Suppressor macrophage treated with lipopolysaccharide for 4 hours (primary cell): ENCODE measurements at places on chromosomes 6 and 20.

DNA sequence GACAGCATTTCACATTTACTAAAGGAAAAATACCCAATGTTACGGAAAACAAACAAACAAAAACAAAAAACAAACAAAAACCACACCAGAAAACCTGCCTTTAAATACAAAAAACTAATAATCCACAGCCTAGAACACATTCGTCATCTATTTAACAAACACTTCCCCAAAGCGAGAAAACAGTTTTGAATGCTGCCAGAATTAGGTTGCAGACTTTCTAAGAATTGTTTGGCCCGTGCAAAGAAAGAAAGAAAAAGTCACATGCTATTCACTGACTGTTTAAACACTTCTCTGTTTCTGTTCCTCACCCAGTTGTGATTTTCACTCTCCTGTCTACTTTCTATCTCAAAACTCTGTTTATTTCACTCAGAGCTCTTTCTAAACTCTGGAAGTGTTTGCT, 52.5 kb downstream of the BCAS1 start:
- DNase-seq: peak; percentile 81

DNA sequence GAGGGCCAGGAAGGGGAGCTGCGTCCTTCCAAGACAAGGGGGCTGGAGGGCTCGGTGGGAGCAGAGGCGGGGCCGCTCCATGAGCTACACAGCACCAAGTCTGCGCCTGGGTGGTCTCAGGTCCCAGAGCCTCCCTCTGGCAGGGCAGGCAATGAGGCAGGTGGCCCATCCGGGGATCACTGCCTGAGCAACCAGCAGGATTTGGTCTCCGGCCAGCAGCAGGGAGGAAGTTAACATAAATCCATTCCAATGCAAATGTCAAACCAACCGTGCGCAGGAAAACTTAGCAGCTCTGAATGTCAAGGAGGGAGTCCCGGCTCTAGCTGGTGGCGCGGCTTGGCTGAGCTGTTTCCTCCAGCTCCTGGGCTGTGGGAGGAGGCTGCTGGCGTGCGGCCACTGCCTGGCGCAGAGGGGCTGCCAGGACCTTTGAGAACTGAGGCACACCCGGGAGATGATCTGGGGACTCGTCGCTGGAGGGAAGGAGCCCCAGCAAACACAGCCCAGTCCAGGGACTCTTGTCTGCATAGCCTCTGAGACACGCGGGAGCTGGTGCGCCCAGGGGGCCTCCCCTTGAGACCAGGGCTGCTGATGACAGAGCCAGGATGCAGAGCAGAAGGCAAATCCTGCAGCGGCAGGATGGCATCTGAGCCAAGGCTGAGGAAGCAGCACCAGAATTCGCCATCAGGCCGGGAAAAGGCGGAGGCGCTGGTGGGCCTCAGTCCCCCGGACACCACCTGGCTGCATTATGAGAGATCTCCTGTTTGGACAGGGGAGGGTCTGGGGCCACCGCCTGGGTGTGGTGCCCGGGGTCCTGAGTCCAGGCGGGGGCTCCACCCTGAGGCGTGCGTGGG, 33.1 kb upstream of the CHRNA4 start:
- no peak for DNase-seq

GRCh38 chr6:109237077-109237985, 142.0 kb downstream of the CEP57L1 start:
- DNase-seq: peak; percentile 84

DNA sequence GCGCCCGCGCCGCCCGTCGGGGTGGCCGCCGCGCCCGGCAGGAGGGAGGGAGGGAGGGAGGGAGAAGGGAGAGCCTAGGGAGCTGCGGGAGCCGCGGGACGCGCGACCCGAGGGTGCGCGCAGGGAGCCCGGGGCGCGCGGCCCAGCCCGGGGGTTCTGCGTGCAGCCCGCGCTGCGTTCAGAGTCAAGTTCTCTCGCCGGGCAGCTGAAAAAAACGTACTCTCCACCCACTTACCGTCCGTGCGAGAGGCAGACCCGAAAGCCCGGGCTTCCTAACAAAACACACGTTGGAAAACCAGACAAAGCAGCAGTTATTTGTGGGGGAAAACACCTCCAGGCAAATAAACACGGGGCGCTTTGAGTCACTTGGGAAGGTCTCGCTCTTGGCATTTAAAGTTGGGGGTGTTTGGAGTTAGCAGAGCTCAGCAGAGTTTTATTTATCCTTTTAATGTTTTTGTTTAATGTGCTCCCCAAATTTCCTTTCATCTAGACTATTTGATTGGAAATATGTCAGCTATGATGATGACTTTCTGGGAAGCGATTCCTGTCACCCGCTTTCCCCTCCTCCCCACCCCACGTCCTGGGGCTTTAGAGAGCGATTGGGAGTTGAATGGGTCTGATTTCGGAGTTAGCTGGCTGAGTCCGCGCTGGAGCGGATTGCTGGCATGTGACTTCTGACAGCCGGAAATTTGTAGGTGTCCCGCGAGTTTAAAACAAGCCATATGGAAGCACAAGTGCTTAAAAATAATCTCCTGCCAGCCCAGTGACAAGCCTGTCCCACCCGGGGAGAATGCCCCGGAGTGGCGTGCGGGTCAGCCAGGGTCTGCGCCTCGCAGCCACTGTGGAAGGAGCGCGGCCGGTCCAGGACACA, 1.1 kb downstream of the ESR1 start:
- DNase-seq: peak; percentile 12

DNA sequence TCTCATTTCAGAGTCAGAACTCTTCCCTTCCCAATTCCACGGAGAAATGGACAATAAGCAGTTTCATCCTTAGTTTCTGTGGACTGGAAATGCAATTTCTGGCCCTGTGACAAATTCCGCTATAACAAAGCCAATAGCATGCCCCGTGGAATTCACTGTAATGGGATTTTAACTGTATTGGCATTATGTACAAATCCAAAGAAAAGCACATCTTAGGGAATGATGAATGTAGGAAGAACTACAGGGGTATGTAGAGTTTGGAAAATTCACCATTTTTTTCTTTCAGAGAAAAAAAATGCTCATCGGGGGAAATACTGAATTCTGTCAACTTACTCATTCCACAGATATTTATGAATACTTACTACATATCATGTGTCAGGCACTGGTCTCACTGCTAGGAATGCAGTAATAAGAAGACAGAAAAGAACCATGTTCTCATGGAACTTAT, 43.5 kb downstream of the KIF6 start:
- no peak for DNase-seq

DNA sequence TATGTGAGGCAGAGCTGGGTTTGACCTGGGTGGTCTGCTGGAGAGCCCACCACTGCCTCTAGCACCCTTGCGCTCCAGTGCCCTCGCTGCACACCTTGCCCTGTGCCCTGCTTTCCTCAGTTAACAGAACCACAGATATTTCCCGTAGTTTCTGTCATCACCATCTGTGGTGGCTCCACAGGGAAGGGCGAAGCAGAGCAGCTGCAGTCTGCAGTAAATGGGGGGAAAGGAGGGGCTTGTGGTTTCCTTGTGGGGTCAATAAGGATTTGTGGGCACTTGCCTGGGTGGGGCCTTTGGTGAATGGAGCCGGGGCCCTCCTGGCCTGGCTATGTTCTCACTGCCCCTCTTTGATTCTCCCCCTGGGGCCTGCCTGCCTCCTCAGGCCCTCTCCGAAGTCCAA, 21.2 kb upstream of the CCDC167 start:
- DNase-seq: no peak

- no peak for DNase-seq
Measured at GRCh38 chr6:102774326-102774725, 1380.8 kb downstream of the GRIK2 start.

- no peak for DNase-seq
Measured at GRCh38 chr6:54361734-54362133, 53.5 kb downstream of the TINAG start.

- no peak for DNase-seq
Measured at GRCh38 chr20:22555791-22556564, 28.4 kb downstream of the FOXA2 start.

GRCh38 chr20:19070026-19070425, 142.4 kb upstream of the SLC24A3 start:
- no peak for DNase-seq

DNA sequence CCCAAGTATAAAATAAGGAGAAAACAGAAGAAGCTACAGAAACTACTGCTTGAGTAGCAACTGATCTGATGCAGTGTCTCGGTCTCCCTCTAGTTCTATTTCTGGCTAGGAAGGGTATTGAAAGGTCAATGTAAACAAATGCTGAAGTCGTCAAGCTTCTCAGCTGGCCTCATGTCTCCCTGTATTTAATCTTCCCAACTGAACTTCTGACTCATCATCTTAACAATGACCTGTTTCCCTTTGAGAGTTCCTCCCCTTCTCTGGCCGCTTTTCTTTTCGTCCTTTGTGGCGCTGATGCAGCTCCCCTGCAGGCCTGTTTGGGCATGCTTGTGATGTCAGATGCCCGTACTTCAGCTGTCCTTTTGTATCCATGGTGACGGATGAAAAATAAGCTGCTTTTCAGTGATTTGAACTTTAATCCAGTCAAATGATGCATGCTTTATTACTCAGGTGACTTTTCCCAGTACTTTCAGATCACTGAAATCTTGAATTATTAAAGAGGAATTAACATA, 7.8 kb upstream of the LCA5 start:
- DNase-seq: peak; percentile 88

DNA sequence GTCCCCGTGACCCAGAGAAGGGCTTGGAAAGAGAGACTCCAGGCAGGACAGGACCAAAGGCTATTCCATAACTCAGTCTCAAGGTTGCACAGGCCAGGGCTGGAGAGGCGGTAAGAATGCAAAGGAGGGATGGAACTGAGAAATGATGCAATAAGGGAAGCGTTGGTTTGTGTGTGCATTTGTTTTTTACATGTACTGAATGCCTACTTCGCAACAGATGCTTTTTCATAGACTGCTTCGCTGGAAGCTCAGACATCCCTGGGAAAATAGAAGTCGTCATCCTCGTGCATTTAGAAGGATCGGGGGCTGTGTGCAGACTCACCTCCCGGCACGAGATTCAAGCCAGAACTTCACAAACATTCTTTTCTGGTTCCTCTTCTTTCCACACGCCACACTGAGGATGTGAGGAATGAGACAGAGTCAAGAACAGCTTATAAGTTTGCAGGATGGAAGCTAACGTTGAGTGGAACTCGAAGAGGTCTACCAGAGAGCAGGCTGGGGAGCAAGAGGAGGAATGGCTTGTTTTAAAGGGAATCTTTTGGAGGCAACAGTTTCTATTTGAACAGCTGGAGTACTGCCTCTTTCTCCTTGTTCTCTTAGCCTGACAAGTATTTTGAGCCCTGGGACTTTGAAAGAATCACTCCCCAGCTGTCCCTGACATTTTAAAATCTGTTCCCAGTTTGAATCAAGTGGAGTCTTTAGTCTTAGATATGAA, 19.3 kb upstream of the LY86 start:
- no peak for DNase-seq

GRCh38 chr20:50593005-50593335, 82.8 kb downstream of the PTPN1 start:
- no peak for DNase-seq

DNA sequence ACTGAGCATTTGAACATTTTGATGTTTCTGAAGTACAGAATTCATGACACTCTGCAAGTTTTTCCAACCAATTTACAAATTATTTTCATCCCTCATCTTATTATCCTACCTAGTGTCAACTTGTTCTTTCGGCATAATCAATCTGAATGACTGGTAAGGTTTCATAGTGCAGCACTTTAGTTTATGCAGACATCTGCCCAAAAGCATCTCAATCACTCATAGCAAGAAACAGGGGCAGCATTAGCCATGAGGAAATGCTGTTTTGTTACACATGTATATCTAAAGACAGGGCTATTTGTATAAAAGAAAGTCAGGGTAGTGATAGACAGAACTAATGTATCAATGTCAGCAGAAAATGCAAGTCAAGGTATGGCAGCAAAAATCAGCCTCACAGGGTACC, 378.1 kb upstream of the AGPAT4 start:
- DNase-seq: no peak

DNA sequence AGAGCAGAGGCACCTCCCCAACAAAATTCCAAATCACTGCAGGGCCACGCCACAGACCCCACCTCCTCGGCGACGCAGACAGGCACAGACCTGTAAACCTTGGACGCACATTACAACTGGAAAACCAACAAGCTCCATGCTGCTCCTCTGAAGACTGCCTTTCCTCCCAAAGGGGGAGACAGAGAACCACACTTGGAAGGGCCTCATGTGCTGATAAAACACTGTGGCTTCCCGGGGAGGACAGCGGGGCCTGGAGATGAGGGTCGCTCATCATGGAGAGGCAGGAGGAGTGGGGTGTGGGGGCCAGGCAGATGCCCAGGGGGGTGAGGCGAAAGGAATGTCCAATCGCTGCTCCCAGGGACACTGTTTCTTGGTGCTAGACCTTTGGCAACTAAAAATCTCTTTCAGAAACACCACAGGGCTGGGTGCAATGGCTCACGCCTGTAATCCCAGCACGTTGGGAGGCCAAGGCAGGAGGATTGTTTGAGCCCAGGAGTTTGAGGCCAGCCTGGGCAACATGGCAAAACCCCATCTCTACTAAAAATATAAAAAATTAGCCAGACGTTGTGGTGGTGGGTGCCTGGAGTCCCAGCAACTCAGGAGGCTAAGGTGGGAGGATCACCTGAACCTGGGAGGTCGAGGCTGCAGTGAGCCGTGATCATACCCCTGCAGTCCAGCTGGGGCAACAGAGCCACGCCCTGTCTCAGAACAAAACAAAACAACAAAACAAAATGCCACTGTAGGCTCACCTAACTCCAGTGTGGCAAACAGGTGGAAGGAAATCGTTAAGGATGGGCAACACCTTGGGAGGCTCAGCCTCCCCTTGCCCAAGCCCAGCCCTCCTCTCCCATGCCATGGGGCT, 53.8 kb downstream of the ABHD12 start:
- DNase-seq: no peak

DNA sequence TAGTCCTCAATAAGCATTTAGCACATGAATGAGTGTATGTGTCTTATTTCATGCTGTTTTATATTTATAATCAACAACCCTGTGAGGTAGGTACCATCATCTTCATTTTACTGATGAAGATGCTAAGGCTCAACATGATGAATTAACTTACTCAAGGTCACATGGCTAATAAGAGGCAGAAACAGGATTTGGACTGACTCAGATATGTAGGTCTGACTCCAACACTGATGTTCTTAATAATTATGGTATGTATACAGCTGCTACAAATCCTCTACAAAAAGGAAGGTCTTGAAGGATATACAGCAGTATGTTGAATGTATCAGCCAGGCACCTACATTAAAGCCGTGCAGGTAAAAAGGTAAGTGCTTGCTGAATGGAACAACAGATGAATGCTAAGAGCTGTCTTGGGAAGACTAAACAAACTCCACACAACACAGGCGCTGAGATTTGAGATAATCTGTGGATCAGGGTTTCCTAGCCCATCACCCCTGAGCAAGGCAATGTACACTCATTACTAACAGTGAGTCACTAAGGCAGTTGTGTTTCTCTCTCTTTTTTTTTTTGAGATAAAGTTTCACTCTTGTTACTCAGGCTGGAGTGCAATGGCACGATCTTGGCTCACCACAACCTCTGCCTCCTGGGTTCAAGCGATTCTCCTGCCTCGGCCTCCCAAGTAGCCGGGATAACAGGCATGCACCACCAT, 31.9 kb downstream of the TTI1 start:
- no peak for DNase-seq
